ENCODE measurements at places on chromosomes 3 and 15.

GRCh38 chr15:62257996-62258521 lies 93.0 kb upstream of the C2CD4B start:
- DNase-seq = no peak

- no peak for DNase-seq
Measured at GRCh38 chr15:80475572-80475971, 71.4 kb downstream of the ARNT2 start.

- DNase-seq = peak; percentile 96
Measured at GRCh38 chr3:104359546-104359945, 1007.2 kb upstream of the ALCAM start.

GRCh38 chr3:166446291-166446690 lies 609.1 kb upstream of the BCHE start:
- DNase-seq = peak; percentile 1

DNA sequence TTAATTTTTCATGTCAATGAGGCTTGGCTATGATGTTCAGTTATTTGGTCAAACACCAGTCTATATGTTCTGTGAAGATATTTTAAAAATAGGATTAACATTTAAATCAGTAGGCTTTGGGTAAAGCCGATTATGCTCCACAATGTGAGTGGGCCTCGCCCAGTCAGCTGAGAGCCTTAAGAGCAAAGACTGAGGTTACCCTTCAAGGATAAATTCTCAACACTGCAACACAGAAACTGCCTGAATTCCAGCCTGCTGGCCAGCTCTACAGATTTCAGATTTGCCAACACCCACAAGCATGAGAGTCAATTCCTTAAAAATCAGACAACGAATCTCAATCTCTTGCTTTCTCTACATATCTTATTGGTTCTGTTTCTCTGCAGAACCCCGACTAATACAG lies 188.3 kb downstream of the PLCH1 start:
- no peak for DNase-seq

DNA sequence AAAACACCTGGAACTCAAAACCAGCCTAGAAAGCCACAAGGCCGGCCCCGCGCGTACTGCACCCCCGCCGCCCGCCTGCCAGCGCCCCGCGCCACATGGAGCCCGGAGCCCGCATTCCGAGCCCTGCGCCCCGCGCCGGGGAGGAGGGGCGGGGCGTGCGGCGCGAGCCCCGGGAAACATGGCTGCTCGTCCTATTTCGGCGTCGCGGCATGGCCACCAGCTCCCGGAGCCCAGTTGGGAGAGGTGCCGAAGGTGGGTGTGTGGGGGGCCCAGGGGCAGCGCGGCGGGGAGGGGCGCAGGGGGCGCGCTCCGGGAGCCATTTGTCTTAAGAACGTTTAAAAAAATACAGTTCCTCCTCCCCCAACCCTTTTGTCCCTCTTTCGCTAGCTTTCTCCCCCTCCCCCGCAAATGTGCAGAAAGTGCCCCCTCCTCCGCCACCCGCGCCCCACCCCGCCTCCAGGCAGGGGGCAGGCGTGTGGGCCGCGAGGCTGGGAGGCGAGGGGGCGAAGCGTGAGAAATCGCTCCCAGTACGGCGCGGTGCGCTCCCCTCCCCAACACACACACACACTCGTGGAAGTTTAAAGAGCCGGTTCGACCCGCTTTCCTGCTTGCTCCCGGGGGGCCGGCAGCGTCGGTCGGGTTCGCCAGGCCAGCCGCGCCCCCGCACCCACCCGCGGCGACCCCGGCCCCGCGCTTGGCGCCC lies 2.5 kb downstream of the ANP32A start:
- peak; percentile 60 for DNase-seq

- no peak for DNase-seq
Measured at GRCh38 chr3:52176180-52176752, 21.7 kb upstream of the ALAS1 start.

DNA sequence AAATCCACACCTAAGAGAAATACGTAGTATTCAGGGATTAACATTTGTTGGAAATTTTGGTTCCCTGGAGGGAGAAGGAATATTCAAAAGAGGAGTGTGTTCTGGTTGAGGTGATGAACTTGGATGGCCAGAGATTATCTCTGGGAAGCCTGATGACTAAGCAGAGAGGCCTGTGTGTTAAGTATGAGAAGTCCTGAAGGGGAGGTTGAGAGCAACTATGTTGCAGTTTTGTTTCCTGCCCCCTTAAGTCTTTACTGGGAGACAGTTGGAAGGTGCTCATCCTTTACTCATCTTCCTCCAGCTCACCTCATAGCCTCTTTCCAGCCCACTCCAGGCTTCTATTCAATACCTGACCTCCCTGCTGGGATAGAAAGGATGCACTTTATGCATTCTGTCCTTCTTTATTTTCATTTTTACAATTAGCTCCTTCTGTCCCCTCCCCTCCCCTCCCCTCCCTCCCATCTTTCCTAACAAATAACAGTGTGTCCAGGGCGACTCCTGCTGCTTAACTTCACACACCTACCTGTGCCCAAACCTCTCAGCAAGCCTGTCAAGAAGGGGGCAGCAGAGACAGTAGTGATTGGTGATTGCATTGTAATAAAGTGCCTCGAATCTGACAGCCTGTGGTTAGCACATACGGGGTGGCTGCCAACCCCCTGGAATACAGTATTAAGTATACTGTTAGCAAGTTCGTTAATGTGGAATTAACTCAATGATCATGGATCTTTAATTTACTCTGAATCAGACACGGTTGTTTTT lies 11.9 kb downstream of the RAP2B start:
- DNase-seq = peak; percentile 57

- DNase-seq = peak; percentile 62
Measured at GRCh38 chr3:169133178-169134161, 530.0 kb downstream of the MECOM start.

DNA sequence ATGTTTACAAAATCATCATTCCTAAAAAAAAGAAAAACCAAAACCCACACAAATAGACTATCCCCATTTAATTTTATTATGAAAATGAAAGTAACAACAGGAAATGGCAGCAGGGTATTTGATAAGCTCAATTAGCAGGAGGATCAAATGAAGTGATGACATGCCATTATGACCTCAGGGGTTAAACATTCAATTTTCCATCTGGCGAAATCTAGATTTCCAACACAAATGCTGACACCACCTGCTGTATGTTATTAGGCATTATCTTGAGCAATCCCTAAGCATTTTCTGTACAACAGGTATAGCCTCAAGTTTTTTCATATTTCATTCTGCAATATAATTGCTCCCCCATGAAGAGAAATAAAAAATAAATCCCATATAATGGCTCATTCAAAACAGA lies 57.1 kb downstream of the SHQ1 start:
- peak; percentile 39 for DNase-seq

DNA sequence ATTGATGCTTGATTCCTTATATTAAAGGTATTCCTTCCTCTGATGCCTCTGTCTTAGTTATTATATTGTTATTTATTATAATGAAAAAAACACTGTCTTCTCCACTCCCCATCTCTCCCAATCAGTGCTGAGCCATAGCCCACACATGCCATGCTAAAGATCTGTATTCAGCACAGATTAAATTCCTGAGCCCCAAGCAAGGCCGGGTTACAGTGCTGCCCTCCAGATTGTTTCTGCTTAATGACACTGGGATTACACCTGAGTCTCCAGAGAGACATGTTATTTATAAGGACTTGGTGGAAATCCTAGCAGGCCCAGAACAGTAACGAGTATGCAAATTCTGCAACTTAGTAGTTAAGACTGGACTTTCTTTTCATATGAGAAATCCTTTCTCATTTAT lies 305.9 kb upstream of the UMPS start:
- DNase-seq = no peak

- DNase-seq = no peak
Measured at GRCh38 chr15:42139596-42139995, 16.8 kb downstream of the PLA2G4F start.

- DNase-seq = peak; percentile 44
Measured at GRCh38 chr15:83784975-83785374, 131.1 kb downstream of the ADAMTSL3 start.

DNA sequence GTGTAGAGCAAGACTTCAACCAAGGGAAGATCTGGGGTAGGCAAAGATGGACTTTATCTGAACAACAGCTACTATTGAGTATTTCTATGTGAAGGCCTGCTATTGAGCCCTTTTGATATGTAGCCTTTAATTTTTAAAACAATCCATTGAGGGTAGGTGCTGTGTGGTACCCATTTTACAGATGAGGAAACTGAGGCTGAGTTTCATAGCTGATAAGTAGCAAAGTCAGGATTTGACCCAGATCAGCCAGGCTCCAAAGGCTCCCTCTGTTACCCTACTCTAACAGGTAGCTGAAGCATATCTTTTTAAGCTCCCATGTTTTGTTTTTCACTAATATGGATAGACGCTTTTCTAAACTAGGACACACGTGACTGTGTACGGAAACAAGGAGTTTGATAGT lies 2.4 kb upstream of the FGD5 start:
- DNase-seq = no peak

DNA sequence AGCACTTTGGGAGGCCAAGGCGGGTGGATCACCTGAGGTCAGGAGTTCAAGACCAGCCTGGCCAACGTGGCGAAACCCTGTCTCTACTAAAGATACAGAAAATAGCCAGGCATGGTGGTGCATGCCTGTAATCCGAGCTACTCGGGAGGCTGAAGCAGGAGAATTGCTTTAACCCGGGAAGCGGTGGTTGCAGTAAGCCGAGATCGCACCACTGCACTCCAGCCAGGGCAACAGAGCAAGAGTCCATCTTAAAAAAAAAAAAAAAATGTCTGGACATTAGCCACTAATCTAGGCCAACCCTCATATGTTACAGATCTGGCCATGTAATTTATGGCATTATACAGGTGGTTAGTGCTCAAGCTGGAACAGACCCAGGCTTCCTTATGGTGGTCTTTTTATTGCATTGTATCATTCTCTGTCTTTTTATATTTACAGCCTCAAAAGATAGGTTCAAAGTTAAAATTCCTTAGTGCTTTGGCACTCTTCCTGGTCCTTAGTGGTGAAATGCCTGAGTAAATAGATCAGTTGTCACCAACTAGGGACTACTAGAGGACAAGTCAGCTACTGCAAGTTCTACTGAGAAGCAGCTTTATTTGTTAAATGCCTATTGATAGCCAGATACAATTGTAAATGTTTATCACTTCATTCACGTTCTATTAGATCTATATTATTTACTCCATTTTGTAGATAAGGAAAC lies 16.0 kb downstream of the STARD9 start:
- DNase-seq = peak; percentile 71

DNA sequence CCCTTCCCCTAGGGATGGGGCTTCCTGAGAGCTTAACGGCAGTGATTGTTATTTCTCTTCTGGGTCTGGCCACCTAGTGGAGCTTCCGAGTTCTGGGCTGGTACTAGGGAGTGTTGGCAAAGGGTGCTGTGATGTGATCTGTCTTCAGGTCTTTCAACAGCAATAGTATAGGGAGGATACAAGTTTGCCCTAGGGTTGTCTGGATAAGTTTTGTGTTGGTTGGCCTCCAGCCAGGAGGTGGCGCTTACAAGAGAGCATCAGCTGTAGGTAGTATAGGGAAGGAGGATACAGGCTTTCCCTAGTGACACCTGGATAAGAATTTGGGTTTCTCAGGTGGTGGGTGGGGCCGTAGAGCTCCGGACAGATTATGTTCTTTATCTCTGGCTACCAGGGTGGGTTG lies 19.2 kb upstream of the CPOX start:
- no peak for DNase-seq

DNA sequence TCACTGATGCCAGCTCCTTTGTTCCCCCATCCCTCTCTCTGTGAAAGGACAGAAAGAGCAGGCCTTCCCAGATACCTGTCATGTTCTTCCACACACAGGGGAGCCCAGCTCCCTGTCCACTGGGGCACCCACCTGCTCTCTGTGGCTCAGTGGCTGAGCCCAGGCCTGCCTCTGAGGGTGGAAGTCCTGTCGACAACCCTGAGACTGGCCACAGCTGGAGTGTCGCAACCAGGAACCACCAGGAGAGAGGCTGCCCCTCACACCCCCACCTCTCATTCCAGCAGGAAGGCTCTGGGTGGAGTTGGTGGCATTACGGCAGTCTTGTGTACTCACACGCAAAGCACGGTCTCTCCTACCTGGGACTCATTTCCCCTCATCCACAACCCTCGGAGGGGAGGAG lies 66.3 kb downstream of the MEGF11 start:
- DNase-seq = no peak

- DNase-seq = no peak
Measured at GRCh38 chr3:71226565-71227269, 356.8 kb downstream of the FOXP1 start.

- no peak for DNase-seq
Measured at GRCh38 chr3:179682426-179683080, 29.7 kb downstream of the USP13 start.

DNA sequence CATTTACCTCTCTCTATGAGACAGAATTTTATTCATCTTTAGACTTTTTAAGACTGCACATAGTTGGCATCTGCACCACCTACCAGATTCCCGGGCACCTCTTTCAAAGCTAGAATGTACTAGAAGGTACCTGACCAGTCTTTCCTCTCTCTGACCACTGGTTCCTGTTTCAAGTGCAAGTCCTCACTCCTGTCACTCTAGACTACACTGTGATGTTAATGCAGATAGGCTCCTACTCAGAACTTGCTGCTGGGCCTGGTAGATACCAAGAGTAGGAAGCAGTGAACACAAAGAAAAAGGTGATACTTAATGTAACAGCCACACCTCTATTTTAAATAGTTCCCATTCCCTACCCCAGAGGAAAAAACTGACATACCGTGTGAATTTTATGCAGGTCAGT lies 8.1 kb upstream of the TCAIM start:
- DNase-seq = no peak

GRCh38 chr3:38588371-38588971 lies 61.0 kb downstream of the SCN5A start:
- no peak for DNase-seq

- peak; percentile 47 for DNase-seq
Measured at GRCh38 chr3:105233010-105233409, 133.7 kb upstream of the ALCAM start.

DNA sequence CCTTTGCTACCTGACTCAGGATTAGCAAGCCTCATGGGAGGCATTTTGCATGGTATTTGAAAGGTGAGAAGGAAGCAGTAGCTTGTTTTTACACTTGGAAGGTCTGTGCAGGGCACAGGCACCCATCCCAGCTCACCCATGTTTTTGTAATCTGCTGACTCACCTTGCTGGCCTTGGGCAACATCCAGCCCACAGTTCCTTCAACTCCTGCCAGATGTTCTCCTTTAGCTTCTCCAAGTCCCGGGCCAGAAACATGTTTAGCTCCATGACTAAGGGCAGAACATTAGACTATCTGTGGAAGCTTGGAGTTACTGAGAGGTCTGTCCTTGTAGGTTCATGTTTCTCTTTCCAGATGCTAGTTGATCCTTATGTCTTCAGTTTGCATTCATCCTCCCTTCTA lies 12.4 kb upstream of the ZNF770 start:
- DNase-seq = peak; percentile 66

GRCh38 chr3:11452885-11453847 lies 181.0 kb downstream of the ATG7 start:
- DNase-seq = peak; percentile 75

- DNase-seq = no peak
Measured at GRCh38 chr3:164095279-164095678, 983.0 kb downstream of the SI start.

GRCh38 chr3:10002951-10003350 lies 16.3 kb upstream of the EMC3 start:
- DNase-seq = no peak

Measured in choroid plexus epithelial cell (primary cell).